CD4-positive, alpha-beta T cell treated with Interleukin-17A for 1 hour (primary cell): ENCODE measurements at places on chromosomes 4 and X.
A peak's percentile ranks its signal among the peaks of the same experiment; 100 is the strongest.

DNA sequence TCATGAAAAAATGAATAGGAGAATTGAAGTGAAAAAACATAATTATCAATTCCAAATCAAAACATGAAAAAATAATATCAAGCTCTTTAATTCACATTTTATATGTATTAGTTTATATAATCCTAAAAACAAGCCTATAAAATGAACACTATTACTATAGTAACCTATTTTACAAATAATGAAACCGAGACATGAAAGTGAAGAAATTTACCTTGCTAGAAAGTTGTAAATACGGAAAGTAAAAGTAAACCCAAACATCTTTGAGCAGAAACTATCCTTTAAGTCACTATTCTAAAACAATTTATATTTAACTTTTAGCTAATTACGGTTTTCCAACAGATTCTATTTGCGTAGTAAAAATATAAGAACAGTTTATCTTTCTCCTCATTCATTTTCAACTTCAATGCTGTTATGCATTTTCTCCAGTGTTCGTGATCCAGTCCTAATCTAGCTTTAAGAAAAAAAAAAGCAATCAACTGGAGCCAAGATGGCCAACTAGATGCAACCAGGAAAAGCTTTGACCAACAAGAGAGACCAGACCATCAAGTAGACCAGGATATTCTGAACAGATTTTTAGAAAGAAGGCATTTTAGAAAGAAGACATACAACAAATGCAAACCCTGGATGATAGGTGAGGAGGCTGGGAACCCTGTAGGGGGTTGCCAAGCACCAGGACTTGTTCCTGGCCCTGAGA, 67.0 kb downstream of the DDX53 start:
- no peak for DNase-seq

- DNase-seq: no peak
Measured at GRCh38 chr4:143346206-143346605, 9.5 kb downstream of the GAB1 start.

DNA sequence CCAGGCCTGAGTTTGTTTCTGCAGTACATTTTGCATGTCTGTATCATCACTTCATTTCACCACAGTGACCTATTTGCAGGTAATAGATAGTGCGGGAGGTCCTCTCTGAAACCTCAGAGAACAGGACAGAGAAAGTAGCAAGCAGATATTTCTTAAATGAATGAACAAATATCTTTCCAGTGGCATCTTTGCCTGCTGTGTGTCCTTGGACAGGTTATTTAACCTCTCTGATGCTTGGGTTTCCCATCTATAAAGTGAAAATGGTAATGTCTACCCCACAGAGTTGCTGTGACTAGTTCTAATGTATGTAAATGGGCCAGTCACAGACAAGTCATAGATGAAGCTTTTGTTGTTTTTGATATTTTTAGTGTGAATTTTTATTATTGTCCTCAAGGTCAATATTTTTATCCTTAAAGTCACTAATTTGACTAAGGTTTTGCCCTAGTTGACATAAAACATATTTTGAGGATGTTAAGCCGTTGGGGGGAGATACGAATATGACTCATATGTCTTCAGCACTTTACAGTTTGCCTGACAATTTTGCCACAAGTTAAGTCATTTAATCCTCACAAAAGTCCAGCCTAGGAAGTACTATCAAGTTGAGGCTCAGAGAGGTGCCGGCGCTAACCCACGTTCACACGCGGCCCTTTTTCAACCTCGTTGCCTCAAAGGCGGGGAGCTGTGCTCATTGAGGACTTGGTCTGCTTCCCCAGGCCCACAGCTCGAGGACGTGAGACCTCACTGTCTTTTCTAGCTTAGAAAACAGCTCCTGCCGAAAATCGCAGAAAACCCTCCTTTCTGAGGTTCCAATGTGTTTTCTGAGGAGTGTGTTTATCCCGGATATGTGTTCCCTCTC, 126.7 kb upstream of the STX18 start:
- DNase-seq: no peak

DNA sequence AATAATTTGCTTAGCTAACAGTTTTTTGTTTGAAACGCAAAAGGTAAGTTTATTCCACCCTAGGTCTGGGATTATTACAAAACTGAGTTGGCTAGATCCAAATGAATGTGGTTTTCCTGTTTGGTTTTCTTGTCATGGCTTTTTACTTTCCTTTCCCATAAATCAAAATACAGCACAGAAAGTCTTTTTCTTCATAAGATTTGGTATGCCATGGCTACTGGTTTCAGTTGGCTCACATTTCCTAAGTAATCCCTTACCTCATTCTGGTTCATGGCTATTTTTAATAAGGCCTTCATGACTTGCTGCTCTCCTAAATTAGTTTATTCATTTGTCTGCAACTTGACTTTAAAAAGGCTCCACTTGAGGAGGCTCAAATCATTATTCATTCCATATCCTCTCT, 12.9 kb upstream of the PAK3 start:
- no peak for DNase-seq

DNA sequence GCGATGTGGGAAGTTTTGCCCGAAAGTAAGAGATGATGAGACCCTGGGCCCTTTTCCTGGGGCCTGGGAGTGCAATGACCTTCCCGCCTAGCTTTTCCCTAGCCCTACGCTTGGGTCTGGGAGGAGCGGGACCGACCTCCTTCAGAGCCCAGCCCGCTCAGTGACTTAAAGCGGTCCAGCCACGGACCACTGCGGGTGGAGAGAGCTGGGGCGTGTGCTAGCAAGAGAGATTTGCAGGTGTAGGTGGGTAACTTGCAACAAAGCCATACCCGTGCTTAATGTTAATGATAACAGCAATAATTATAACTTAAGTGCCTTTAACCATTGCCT, 503 bp upstream of the PDE5A start:
- no peak for DNase-seq

DNA sequence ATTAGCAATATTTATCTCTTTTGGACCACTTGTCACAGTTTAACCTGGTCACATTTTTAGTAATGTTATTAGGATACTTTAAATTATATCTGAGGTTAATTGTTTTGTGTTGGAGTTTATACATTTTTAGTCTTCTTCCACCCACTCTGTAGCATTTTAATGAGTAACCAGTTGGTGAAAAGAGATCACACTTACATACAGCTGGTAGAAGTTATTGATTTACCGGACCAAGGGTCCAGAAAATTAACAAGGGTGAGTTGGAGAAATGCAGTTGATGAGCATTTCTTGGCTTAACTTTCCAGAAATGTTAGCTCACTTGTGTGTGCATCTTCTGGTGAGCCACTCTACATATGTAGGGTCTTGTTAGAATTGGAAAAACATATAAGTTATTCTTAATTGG, 219.6 kb downstream of the GRXCR1 start:
- DNase-seq: no peak

DNA sequence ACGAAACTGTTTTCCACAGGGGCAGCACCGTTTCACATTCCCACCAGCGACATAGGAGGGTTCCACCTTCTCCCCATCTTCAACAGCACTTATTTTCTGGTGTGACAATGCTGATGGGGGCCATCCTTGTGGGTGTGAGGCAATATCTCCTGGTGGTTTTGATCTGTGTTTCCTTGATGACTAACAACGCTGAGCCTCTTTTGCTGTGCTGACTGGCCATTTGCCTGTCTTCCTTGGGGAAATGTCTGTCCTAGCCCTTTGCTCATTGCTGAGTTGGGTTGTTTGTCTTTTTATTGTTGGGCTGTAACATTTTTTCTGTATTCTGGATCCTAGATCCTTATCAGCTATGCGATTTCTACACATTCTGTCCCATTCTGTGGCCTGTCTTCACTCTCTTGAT, 33.7 kb downstream of the ATP2B3 start:
- no peak for DNase-seq

DNA sequence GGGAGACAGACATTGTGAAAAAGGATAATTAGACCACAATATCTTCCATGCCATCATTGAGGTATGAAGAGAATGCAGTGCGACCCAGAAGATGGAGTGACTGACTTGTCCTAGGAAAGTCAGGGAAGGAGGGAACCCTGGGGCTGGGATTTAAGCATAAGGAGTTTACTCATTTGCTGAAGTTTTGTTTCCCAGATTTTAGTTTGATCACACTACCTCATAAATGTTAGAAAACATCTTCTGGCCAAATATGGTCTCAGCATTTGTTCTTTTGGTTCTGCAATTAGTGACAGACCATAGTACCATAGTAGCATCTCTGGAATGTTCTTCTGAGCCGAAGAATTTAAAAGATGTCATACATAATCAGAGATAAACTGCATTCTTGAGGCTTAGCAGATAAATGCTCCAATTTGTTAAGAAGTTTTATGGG, 96.5 kb upstream of the PGRMC2 start:
- DNase-seq: no peak

- DNase-seq: no peak
Measured at GRCh38 chrX:22577181-22577580, 304.5 kb downstream of the CBLL2 start.

- no peak for DNase-seq
Measured at GRCh38 chr4:10239982-10240654, 123.5 kb upstream of the WDR1 start.

- DNase-seq: no peak
Measured at GRCh38 chr4:11549525-11549924, 120.8 kb upstream of the HS3ST1 start.

DNA sequence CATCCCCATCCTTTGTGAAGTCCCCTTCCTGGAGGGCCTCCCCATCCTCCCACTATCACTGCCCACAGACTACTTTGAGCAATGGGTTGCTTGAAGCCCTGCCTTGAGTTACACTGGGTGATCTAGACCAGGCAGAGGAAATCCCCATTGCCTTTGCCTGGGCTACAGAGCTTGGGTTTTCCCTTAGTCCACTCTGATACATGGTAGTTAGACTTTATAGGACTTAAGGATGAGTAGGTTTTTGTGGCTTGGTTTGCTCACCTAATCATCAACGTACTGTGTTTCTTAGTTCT, 56.6 kb downstream of the TMEM131L start:
- DNase-seq: peak; percentile 67

DNA sequence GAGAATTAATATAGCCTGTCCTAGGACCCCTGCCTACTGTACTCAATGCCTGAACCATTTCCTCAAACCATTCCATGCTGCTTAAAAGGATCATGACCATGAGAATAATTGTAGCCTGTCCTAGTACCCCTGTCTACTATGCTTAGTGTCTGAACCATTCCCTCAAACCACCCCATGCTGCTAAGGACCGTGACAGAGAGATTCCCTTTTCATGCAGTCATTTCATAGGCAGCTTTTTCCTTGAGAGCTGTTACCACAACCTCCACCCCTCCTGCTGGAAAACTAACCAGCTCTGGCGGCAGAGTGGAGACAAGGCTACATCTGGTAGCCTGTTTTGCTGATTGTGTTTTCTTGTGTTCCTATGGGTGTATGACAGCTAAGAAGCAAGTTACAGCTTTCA, 174.9 kb upstream of the SMARCAD1 start:
- no peak for DNase-seq

GRCh38 chr4:10033191-10033881, 12.0 kb upstream of the SLC2A9 start:
- no peak for DNase-seq

DNA sequence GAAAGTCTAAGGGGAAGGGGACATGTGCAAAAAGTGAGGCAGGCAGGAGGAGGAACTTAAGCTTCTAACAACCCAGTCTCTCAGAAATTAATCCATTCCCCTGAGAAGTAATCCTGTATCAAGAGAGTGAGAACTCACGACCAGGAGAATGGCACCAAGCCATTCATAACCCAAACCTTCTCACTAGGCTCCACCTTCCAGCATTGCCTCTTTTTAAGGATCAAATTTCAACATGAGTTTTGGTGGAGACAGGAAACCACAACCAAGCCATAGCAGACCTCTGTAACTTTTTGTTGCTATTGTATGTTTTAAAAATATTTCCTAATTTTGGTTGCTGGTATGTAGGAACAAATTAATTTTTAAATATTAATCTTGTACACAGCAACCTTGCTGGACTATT, 32.8 kb downstream of the PASD1 start:
- DNase-seq: no peak

DNA sequence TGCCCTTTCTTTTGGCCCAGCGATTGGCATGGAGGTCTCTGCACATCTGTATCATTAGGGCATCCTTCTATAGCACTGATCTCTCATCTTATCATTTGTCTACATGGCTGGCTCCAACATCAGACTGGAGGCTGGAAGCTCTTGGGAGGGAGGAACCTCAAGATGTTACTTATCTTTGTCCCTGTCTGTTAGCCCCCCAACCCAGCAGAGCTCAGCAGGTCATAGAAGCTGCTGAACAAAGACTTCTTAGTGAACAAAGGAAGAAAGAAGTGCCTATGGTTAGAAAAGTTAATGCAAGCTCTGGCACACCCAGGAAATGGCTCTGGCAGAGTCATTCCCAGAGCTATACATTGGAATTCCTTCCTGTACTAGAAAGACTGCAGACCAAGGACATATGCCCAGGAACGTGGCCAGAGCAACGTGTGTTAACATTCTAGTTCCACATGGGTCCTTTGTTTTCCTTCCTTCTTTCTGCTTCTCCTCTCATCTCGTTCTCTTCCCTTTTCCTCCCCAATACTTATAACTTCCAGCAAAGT, 74.0 kb downstream of the SEL1L3 start:
- DNase-seq: no peak

GRCh38 chr4:176753049-176753448, 39.7 kb downstream of the VEGFC start:
- DNase-seq: no peak

DNA sequence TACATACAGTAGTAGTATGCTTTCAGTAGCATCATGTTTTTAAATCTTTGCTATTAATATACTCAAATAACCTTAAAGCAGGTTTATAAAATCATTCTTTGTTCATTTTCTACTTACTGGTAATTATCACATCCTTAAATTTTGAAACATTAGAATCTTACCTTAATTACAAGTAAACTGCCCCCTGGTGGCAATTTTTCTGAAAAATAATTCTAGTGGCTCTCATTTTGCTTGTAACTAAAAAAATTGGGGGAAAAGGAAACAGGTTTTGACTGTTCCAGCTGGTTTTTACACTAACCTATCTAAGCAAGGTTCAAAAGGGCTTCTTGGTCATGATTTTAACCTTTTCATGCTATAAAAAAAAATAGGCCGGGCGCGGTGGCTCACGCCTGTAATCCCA, 18.5 kb upstream of the DCAF4L1 start:
- peak; percentile 33 for DNase-seq

DNA sequence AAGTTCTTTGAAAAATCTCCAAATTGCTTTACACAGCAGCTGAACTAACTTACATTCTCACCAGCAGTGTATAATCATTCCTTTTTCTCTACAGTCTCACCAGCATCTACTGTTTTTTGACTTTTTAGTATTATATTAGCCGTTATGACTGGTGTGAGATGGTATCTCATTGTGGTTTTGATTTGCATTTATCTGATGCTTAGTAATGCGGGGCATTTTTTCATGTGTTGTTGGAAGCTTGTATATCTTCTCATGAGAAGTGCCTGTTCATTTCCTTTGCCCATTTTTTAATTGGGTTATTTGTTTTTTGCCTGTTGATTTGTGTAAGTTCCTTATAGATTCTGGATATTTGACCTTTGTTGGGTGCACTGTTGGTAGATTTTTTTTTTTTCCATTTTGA, 931.7 kb downstream of the CENPC start:
- DNase-seq: no peak

- peak; percentile 16 for DNase-seq
Measured at GRCh38 chrX:63506320-63506719, 155.2 kb upstream of the SPIN4 start.

GRCh38 chr4:4781936-4782707, 77.3 kb upstream of the MSX1 start:
- no peak for DNase-seq

GRCh38 chr4:1347410-1347864, 429 bp downstream of the UVSSA start:
- peak; percentile 51 for DNase-seq

- no peak for DNase-seq
Measured at GRCh38 chr4:16893141-16893651, 5.2 kb downstream of the LDB2 start.
